ENCODE measurements at places on chromosomes 13 and 19. TPM values are rescaled to one million over a fixed set of nuclear protein-coding genes. Genes with fewer than 3 reads are reported as not detected.

ZNF428 gene
- total RNA-seq, result 19.9 TPM

HNRNPA1L2 gene
- 8.3 TPM for total RNA-seq

SOX1 gene
- not detected for total RNA-seq

THSD8 gene
- 1.1 TPM for total RNA-seq

AZU1 gene
- 54.5 TPM for total RNA-seq

IGFLR1 gene
- total RNA-seq, result 16.5 TPM

ZNF211 gene
- 28.4 TPM for total RNA-seq
